KG1 (cell line): ENCODE measurements at places on chromosomes 2 and 18.

GRCh38 chr2:231093933-231094332 is 30.9 kb downstream of the HTR2B start:
- DNase-seq, result no peak

- DNase-seq, result no peak
These were observed 103.6 kb downstream of the LYPD1 start for GRCh38 chr2:132566379-132566778.

DNA sequence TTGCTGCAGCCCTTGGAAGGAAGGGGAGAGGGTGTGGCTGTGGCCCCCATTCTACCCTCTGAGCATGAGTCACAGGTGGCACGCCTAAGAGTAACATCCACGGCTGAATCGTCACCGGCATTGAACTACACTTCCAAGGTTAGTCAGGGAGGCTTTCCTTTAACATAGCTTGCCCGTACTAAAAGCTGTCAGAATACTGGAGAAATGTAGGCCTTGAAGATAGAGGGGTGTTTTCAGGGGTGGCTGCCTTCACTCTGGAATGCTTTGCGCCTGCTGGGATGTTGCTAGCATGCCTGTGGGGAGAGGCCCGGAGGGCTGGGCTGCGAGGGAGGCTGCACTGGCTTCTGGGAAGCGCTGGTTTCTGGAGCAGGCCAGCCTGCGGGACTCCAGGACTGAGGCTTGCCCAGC is 333.7 kb downstream of the AGAP1 start:
- no peak for DNase-seq

DNA sequence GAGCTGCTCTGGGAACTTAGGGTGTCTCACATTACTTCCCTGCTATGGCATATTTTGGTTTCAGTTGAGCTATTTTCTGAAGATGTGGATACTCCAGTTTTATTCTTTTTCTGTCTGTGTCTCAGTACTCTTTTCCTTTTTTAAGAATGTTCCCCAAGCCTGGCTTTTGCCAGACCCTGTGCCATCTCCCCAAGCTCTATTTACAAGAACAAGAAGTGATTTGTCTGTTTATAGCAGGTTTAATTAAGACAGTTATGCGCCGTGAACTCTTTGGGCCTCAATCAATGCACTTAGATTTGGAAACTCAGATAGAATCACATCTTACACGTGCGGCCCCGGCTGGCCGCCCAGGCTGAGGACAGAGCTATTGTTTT is 8.9 kb upstream of the SATB2 start:
- no peak for DNase-seq

- DNase-seq, result no peak
These were observed 100.5 kb upstream of the SETBP1 start for GRCh38 chr18:44580159-44580558.

GRCh38 chr18:35511833-35512232 is 14.1 kb upstream of the INO80C start:
- DNase-seq, result no peak

- no peak for DNase-seq
These were observed 203.4 kb downstream of the RND3 start for GRCh38 chr2:150284116-150284515.

- no peak for DNase-seq
These were observed 12.9 kb upstream of the MGAT4A start for GRCh38 chr2:98743835-98744234.

DNA sequence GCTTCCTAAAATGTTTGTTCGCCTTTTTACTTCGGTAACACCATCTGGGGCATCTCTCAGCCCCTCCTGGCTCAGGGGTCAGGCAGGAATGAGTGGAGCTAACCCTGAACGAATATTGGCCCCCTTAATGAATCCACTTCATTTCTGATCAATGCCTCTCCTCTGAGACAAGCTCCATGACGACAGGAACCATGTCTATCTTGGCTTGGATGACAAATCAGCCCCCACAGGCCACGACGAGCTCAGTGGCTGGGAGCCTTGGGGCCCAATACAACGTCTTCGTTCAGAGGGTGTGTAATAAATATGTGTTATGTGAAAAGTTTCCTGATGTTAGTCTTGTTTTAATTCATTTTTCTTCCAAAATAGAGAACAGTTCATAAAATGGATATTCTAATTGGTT is 133.0 kb downstream of the COL6A3 start:
- no peak for DNase-seq

GRCh38 chr2:214593727-214594126 is 182.9 kb downstream of the VWC2L start:
- no peak for DNase-seq

DNA sequence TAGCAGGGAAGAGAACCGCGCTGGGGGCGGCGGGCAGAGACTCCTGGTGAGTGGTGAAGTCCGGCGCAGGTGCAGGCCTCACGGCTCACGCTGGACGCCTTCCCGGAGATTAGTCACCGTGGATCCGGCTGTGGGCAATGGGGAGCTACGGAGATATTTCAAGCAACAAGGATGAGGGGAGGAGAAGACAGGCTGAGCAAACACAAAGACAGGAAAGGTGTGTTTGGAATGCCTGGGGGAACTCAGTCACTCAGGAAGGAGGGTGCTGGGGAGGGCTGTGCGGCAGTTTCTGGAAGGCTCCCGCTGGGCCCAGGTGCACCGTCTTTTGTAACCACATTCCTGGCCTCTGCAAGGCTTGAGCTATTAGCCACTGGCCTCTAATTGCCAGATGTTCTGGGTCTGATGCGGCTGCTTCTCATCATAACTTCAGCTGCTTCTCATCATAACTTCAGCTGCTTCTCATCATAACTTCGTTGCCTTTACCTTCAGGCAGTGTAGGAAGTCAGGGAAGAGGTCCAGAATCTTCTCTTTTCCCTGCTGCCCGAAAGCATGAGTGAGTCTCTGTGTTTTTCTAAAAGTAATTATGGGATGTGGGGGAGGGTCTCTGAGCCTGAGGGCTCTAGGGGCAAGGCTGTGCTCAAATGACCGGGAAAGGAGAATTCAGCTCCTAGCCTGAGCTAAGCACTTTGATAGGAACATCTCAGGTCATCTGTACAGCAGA is 118.9 kb downstream of the PXDN start:
- DNase-seq, result no peak

DNA sequence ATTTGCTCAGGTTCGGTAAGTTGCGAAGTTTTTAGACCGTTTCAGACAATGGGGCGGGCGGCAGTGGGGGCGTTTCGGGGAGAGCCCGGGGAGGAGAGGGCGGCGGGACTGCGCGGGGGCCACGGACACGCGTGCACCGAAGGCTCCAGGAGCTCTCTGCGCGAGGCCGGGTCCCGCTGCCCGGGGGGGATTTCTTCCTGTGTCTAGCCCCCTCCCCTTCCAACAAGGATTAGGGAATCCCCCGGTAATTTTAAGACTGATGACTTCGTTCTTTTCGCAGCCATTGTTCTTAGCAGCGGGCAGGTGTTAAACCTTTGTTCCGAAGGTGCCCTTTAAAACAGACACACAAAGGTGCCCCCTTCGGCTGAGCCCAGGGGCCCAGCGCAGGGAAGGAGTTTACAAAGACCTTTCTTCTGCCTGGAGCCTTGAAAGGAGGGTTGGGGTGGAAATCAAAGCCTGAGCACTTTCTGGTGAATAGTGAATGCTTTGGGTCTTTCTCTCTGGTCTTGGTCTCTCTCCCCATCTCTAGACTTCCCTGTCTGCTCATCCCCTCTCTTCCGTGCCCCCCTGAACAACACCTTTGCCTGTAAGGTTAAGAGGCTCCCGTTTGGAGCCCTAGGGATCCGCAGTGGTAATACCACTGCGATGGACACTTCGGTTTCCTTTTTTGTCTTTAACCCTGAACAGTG is 2.1 kb downstream of the TRIB2 start:
- no peak for DNase-seq

DNA sequence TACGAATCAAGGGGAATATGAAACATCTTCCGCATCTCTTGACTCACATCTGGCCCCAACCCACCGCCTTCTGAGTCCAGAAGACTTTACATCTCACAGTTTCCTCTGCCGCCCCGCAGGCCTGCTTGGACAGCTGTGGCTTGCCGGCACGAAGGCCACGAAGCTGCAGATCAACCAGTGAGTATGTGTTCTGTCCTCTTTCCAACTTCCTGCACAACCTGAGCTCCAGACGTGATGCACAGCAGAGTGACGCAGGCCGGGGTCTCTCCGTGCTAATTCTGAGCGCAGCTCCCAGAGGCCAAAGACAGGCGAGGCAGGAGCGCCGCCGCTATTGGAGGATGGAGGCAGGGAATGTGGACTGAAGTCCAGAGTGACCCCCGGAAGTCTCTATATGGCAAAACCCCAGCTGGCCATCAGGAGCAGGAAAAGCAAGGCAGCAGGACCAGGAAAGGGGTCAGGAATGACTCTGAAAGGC is 93.5 kb downstream of the ZCCHC2 start:
- DNase-seq, result no peak

GRCh38 chr2:166382448-166382847 is 6.7 kb upstream of the SCN9A start:
- DNase-seq, result no peak

DNA sequence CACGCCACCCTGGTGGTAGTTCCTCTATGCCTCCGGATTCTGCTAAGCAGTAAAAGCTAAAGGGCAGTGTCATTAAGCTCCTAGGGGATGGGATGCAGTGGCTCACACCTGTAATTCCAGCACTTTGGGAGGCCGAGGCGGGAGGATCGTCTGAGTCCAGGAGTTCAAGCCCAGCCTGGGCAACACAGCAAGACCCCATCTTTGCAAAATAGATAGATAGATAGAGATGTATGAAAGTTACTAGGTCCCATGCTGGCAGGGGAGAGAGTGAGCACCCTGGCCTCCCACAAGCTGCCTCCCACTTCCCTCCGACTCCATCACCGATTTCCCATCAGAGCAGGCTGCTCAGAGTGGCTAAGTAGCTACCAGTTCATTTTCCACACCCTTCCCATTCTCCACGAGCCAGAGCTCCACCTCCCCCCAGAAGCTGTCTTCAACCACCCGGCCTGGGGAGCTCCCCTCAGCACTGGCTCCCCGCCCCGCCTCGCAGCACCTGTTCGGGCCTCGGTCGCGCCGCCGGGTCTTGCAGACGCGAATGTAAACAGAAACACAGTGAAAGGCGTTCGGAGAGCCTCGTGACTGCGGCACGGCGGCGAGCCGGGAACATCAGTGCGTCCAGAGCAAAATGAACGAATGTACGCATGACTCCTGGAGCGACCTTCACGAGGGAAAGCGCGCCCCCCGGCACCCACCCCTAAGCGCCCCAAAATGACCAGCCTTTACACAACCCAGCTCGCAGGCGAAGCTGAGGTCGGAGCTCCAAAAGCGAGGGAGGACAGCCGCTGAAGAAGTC is 598 bp upstream of the CEP68 start:
- DNase-seq, result peak; percentile 72

DNA sequence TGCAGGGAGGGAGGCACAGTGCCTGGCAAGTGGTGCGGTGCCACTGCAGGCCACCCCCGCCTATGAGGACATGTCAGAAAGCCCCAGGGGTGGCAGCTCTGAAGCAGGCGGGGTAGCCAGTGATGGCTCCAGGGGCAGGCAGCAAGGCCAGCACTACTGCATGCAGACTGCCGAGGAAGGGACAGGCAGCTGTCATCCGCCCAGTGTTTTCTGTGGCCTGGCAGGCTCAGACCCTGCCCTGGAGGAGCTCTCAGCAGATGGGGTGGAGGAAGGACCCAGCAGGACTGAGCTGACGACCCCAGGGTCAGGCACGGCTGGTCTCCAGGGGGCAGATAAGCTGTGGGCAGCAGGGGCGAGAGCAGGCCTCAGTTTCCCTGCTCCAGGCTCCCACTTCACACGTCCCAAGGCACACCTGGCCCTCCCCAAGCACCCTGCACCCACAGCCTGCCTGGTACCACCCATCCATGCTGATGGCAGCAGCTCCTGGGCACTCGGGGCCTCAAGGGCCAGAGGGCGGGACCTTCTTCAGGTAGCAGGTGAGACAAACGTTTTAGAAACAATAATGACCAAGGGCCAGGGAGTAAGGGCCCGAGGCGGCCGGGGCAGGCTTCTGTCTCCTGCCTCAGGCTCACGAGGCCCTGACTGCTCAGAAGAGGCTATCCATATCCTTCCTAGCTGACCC is 48.5 kb downstream of the HS6ST1 start:
- DNase-seq, result no peak

DNA sequence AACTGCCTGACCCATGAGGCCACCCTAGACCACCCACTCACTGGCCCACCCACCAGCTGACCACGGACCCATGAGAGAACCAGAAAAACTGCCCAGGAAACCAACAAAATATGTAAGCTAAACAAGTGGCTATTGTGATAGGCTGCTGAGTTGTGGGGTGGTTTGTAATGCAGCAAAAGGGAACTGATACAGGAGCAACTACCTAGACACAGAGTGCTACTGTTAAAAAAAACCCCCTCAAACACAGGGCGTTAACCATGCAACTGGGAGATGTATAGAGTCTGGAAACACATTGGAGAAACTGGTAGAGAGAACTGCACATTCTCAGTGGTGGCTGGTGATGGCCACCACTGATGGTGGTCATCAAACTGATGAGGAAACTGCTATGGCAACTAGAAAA is 206.3 kb upstream of the GYPC start:
- DNase-seq, result no peak

GRCh38 chr2:5394223-5394622 is 298.0 kb upstream of the SOX11 start:
- DNase-seq, result no peak

- DNase-seq, result no peak
These were observed 78.8 kb upstream of the TTN start for GRCh38 chr2:178886006-178886405.

DNA sequence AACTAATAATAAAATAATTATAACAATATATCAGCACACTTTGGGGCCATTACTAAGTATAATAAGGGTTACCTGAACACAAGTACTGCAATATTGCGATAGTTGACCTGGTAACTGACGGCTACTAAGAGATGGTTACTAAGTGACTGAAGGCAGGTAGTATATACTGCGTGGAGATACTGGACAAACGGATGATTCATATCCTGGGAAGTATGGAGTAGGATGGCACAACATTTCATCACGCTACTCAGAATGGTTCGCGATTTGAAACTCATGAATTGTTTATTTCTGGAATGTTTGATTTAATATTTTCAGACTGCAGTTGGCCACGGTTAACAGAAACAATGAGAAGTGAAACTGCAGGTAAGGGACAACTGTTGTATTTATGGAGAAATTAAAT is 39.5 kb upstream of the FLACC1 start:
- DNase-seq, result no peak

DNA sequence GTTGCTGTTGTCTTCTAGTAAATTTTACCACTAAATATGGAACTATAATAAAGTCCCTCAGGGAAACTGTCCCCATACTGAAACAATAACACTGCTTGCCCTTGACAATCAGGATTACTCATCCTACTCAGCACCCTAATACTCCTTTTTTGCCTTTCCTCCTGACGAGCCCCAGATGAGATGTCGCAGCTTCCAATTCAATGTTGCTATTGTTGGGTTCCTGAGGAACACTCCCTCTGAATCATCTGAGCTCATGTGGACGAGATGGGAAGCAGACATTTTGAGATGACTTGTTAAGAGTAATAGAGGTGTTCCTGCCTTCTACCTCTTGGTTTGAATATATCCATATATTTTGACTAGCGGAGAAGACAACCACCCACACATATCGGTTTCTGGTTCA is 187.8 kb upstream of the FAM98A start:
- DNase-seq, result no peak

- no peak for DNase-seq
These were observed 44.7 kb downstream of the TRABD2A start for GRCh38 chr2:84836215-84836614.

- no peak for DNase-seq
These were observed 7.2 kb upstream of the LBH start for GRCh38 chr2:30224151-30224550.

- DNase-seq, result no peak
These were observed 104.8 kb downstream of the CABLES1 start for GRCh38 chr18:23239885-23240608.

GRCh38 chr18:51137026-51137729 is 60.3 kb downstream of the MEX3C start:
- DNase-seq, result no peak
